Smooth muscle cell of the brain vasculature (primary cell): ENCODE measurements at places on chromosomes 12 and 14.

DNA sequence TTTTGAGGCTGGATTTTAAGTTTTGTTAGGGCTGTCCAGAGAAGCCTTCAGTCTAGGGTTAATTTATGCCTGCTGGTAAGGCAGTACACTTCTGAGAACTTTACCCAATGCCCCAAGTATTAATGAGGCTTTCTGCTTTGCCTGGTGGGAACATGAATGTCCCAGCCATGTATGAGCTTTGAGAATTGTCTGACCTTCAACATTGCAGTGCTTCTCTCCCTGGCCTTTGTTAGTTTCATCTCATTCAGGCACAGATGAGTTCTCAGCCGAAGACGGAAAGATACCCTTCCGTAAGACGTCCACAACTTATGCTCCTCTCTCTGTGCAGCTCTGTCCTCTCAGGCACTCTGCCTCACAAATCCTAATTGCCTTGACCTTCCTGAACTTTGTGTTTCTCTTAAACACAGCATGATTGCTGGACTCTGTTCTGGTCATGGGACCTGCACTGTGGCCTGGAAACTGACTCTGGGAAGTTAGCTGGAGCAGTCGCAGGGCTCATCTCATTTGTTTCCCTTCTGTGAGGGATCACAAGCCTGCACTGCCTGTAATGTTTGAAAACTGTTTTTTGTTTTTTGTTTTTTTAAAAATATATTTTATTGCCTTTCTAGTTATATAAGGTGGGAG is 15.7 kb downstream of the CHPT1 start:
- no peak for DNase-seq

DNA sequence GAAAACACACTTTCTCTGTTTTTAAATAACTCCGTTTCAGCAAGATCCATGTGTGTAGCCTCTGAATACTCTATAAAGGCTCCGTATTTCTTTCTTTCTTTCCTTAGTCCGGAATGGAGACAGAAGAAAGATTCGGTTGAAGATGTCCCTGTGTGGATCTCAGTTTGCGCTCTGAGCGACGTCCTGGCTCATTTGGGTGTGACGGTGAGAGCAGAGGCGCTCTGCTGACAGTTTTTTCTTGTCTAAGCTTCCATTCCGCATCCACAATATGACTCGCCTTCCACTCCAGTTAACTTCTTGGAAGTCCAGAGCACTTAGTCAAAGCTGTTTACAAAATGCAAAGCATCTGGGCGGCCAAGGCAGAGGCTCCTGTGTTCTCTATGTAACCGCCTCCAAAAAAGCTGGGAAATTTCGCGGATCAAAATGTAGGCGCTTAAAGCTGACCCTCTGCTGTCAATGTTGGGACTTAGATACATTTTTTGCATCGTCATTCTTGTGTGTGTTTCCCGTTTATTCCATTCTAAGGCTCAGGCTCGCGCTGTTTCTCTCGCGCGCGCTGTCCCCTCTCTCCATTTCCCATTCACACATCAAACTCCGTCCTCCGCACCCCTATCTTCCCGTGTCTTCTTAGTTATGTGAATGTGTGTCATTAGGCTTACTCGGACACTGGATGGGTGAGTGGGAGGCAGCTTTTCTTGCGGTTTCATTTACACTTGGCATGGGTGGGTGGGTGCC is 880 bp upstream of the FLRT2 start:
- DNase-seq: no peak

- no peak for DNase-seq
Observed at GRCh38 chr12:13602172-13602571, 379.2 kb downstream of the GRIN2B start.

DNA sequence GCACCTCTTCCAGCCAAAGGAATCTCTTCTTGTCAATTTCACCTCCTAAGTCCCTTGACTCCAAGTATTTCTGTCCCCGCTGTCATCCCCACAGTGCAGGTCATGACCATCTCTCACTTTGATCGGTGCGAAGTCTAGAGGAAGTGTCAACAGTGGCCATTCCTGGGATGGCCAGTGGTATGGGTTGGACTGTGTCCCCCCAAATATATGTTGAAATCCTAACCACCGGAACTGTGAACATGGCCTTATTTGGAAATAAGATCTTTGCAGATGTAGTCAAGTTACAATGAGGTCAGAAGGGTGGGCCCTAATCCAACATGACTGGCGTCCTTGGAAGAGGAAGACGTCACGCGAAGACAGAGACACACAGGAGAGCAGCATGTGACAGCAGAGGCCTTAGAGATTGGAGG is 155.9 kb upstream of the PRMT8 start:
- no peak for DNase-seq

GRCh38 chr14:34018564-34019244 is 67.8 kb upstream of the EGLN3 start:
- no peak for DNase-seq

DNA sequence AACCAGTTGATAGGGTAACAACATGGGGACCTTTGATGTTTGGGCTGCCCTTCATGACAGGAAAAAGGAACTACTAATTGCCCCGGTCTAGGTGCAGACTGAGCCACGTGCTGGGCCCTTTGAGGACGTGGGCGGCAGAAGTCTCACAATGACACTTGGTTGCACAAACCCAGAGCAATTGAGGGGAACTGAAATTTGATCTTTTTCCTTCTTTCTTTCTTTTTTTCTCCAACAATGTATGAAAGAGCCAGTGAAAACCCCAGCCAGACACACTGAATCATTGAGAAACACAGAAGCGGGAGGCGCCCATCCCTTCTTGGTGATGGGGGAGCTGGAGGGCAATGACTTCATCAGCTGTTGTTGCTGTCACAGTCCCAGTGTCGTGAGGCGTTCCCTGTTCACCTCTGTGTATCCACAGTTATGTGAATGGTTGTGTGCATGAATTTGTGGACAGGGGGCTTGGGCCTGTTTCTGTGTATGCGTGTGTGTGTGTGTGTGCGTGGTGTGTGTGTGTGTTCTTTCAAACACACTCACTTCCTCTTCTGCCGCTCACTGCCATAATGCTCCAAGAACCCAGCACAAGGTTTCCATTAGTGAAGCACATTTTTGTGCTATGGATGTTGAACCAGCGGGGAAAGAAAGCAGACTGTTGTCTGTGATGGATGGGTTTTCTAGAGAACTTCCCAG is 137.5 kb upstream of the CCND2 start:
- DNase-seq: no peak

GRCh38 chr14:52868911-52869618 is 77.7 kb upstream of the GNPNAT1 start:
- DNase-seq: no peak

- no peak for DNase-seq
Observed at GRCh38 chr14:51865953-51866747, 5.7 kb downstream of the GNG2 start.

GRCh38 chr12:27998658-27999057 is 26.1 kb upstream of the PTHLH start:
- DNase-seq: no peak

DNA sequence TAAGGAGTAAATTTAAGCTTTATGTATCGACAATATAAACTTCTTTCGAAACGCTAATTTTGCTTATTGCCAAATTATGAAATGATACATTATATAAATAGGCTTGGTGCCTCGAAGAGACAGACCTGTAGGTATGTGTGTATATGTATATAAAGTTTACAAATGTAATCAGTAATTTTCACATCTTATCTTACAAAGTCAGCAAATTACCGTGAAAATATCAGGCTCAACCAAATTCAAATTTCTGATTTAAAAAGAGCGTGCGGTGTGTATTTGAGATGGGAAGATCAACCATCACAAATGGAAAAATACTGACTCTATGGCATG is 605 bp downstream of the ZCRB1 start:
- DNase-seq: no peak

DNA sequence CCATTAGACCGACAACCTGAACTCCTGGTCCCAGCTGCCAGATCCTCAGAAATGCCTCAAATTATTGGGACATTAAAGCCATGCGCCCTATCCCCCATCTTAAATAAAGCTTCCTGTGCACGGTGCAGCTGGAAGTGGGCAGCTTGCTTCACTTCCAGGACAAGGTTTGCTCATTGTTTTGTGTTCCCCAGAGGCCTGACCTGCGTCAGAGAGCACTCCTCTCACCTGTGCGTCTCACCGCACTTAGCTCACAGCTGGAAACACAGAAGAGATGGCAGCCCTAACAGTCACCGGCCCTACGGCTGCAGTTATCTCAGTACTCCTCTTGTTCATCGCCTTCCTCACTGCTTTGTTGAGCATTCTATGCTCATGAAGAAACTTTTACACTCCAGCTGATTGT is 135.5 kb downstream of the ANO2 start:
- no peak for DNase-seq

- DNase-seq: no peak
Observed at GRCh38 chr12:52346593-52346992, 20.7 kb downstream of the KRT85 start.

GRCh38 chr14:51369814-51370213 is 129.8 kb downstream of the TMX1 start:
- DNase-seq: no peak

- DNase-seq: no peak
Observed at GRCh38 chr12:69313209-69313608, 35.0 kb upstream of the LYZ start.
